ENCODE measurements at places on chromosomes 4 and X.
A peak's percentile ranks its signal among the peaks of the same experiment; 100 is the strongest.

DNA sequence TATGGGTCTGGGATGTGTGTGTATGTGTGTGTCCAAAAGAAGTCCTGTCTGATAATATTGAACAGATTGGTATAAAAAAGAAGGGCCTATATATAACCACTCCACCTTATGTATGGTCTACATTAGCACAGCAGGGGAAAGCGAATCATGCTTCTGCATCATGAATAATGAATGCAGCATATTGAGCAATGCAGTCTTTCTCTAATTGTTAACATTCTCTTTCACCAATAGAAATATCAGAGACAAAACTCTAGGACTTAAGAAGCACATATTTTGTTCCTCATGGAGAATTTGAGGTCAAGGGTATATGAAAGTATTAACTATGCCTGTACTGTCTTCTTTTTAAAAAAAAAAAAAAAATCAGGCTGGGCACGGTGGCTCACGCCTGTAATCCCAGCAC lies 264.3 kb upstream of the NOCT start:
- DNase-seq = no peak

GRCh38 chr4:51830156-51830720 lies 12.7 kb upstream of the DCUN1D4 start:
- DNase-seq = no peak

GRCh38 chr4:7539659-7540058 lies 104.9 kb upstream of the PSAPL1 start:
- peak; percentile 30 for DNase-seq

GRCh38 chr4:92996533-92996932 lies 692.8 kb downstream of the GRID2 start:
- DNase-seq = no peak

DNA sequence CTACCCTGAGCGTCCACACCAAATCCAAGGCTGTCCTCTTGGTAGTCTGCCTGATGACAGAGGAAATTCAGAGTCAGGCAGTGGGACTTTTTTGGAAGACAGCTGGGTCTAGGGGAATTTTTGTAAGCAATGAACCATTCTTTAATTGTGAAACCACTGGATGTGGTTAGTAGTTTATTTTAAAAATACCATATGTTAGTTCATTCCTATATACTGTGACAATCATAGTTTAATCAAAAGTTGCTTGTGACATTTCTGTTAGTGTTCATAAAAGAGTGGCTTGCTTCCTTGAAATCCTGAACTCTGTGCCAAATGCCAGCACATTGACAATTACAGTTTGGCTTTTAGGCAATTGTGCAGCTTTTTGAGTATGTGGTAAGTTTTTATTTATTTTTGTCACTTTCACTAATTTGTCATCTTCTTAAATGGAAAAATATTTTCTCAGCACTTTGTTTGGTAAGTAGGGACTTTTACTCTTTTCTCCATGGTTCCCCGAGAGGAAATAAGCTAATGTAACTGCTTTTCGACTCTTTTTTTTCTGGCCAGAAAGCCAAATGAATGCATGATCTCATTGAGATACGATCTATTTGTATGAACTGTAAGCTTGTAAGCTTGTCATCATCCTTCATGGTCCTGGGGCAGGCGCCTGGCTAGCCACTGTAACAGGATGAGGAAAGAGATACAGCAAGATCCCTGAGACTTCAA lies 72.6 kb upstream of the SLC4A4 start:
- no peak for DNase-seq

GRCh38 chr4:73892966-73893365 lies 23.8 kb downstream of the CXCL1 start:
- DNase-seq = no peak

- no peak for DNase-seq
Observed at GRCh38 chr4:27861802-27862201, 1001.2 kb downstream of the STIM2 start.
